ENCODE measurements at places on chromosomes 11 and 22.

DNA sequence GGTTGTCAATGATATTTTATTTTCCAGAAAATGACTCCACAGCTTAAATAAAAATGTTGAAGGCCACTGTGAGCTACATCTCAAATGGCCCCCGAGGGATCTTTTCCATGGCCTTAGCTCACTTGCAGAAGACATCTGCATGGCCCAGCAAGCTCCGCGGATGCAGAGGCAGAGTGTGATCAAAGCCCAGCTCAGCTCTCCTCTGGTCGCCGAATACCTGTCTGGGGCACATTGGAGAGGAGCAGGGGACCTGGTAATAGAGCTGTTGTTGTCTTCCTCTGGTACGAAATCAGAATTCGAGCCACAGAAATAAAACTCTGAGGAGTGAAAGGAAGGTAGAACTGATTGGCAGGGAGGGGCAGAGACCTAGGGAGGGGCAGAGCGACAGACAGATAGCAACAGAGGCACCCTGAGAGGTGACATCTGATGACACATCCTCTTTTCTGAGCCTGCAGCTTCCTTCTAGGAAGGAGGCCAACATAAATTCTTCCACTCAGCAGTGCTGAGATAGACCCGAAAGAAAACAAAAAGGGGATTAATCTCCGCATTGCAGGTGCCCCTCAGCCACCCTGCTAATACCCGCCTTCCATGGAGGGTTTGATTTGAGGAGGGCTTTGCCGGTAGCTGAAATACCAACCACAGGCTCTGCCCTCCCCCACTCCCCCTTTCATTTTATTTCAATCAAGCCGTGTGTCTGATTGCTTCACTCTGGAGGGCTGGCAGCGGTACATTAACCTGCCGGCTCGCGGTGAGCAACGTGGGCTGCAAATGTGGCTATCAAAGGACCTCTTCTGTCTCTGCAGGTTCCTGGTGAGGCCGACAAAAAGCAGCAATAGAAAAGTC lies 759.4 kb downstream of the OPCML start:
- no peak for DNase-seq

GRCh38 chr11:13929395-13929891 lies 33.1 kb upstream of the SPON1 start:
- DNase-seq: no peak

GRCh38 chr11:131537748-131538147 lies 167.3 kb downstream of the NTM start:
- DNase-seq: no peak

- DNase-seq: no peak
Observed at GRCh38 chr11:65184146-65184545, 2.4 kb downstream of the CAPN1 start.

DNA sequence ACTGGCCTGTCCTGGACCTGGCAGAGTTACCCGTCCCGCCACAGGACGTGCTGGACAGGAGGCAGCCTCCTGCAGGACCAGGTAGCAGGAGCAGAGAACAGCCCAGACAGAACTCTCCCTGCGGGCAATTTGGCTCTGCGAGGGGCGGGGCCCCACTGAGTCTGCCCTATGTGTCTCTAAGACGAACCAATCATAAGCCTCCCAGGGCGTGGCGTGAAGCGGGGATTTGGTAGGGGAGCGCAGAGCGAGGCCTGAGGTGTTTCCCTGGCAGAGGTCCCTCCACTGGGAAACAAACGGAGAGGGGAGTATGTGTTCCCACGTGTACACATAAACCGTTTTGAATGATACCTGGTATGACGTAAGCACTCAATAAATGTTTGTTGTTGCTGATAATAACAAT lies 7.4 kb downstream of the CD82 start:
- DNase-seq: no peak

DNA sequence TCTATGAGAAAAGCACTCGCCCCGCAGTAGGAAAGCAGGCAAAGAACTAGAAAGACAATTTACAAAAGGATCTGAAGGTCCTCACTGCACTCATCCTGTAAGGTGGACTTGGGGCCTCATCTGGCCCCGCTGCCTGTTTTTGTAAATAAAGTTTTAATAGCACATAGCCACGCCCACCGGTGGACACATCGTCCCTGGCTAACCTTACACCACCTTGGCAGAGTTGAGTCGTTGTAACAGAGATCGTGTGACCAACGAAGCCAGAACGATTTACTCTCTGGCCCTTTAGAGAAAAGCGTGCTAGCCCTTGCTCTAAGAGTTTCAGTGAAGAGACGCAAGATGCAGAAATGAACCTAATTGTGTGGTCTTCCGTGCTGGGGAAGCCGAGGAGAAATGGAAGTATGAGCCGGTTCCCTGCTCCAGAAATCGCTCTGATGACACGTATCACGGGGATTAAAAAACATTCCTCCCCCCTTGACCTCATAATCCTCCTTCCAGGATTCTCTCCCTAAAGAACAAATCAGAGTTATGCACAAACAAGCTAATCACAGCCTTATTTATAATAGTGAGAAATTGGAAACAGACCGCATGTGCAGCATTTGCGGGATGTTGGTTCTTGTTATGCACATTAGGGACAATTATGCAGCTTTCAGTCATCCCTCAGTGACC lies 80.1 kb downstream of the CDKN1C start:
- DNase-seq: no peak

DNA sequence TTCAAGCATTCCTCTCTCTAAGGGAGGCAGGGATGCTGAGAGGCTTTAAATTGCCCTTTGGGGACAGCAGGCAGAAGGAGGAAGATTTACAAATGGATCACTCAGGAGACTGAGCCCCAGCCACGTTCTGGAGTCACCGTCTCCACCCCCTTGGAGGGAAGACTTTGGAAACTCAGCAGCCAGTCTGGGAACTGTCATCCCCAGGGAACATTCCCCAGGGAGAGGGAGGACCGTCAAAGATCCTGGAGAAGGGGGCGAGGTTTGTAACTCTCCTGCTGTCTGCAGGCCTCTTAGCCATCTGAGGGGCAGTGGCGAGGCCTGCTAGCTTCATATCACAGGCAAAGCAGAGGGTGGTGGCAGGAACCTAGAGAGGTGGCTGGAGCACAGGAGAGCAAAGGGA lies 56.1 kb upstream of the SLC22A12 start:
- DNase-seq: no peak
